ENCODE measurements at places on chromosomes 2 and 18. TPM values are rescaled to one million over a fixed set of nuclear protein-coding genes. Genes with fewer than 3 reads are reported as not detected.

Gene CAVIN2
- total RNA-seq = 3.3 TPM

GRCh38 chr2:234911271-234911670, 40.5 kb upstream of the SH3BP4 start:
- DNase-seq = no peak

DNA sequence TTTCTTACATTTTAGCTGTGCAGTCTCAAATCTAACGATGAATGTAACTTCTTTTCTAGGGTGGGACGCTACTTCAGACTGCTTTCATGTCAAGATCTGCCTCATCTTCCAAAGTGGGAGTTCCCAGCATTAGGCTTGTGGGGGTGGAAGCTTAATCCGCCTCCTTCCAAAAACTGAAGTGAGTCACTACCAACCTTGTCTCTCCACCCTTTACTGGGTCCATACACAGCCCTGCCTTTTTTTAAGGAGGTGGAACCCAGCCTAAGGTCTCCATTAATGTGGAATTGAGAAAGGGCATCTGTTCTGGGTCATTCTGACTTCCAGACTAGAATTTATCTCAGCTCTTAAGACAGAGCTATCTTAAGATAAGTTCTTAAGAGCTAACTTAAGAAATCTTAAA, 42.0 kb upstream of the NFE2L2 start:
- DNase-seq = no peak

DNA sequence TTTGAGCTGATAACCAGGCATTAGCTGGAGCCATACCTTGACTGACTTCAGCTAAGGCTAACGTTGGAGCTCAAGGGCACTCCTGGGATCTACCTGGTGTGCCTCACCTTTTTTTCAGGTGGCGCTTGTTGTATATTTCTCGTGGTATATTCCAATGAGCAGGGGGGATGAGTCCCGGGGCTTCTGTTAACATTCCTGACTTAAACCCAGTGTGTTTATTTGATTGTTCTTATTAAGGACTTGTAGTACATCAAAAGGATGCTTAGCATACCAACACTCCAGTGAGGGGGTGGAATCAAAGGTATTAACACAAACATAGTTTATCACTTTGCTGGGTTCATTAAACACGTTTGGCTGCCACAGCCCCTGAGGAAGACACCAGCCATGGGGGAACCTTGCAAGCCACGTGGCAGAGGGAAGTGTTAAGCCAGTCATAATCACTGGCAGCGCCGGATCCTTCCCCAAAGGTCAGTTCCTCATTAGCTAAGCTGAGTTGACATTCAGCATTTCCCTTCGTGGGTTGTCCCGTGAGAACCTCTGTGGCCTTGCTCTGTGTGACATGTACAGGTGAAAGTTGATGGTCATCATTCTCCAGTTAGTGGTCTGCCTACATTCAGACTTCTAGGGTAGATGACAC, 119.5 kb upstream of the MCFD2 start:
- DNase-seq = no peak

Gene RPL31
- total RNA-seq = 954 TPM

All from frontal cortex (tissue), 4 donors.